H7 (cell line): ENCODE measurements at places on chromosomes 7 and 10. TPM values are rescaled to one million over a fixed set of nuclear protein-coding genes. Genes with fewer than 3 reads are reported as not detected.
A peak's percentile ranks its signal among the peaks of the same experiment; 100 is the strongest.

DNA sequence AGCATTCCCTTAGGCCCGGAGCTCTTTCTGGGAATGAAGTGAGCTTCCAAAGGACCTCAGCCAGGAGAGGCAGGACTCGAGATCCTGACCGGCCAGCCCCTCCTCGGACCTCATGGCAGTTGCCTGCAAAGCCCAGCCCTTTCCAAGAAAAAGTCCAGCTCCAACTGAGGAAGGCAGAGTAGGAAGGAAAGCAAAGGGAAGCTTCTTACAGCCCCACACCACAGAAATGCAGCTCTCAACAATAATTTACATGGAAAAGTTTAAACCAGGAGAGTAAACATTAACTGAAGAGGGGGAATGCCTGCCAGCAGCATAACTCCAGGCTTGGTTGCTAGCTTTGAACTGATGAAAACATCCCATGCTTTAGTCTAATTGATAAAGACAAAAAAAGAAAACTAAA lies 153.9 kb upstream of the PFKP start:
- no peak for DNase-seq

GRCh38 chr10:36608251-36608650 lies 517.1 kb upstream of the ANKRD30A start:
- no peak for DNase-seq

GRCh38 chr7:37732253-37732652 lies 48.7 kb downstream of the GPR141 start:
- DNase-seq, result peak; percentile 72

DNA sequence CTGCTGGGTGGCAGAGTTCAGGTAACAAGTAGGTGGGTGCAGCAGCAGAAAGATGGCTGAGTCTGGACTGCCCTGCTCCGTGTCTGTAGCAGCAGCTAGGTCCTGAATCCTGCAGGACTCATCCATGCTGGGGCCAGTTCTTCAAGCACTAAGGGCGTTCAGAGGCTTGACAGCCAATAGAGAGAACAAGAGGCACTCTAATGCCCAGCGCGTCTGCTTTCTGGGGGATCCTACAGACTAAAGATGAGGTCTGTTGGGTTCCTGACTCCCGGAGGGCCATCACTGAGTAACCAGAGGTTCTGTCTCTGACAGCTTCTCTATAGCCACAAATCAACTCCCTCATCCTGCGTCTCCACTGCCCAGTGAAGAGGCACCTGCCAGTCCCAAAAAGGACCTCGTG lies 125.5 kb downstream of the PTPN20 start:
- no peak for DNase-seq

PRKAR2B gene
- 22.9 and 29.9 TPM in 2 replicates for total RNA-seq

VPS37D gene
- total RNA-seq, result 6.0 and 6.4 TPM in 2 replicates

DNA sequence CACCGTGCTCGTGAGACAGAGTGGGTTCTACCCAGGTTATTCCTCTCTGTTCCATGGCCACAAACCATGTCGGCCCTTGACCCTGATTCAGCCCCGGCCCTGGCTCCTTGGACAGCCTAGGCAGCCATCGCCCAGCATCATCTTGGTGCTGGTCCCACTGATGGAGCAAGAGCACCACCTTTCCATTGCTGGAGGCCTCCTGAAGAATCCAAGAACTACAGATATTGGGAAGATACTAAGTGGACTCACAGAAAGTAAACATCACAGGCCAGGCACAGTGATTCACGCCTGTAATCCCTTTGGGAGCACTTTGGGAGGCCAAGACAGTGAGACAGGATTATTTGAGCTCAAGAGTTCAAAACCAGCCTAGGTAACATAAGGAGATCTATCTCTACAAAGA lies 125.1 kb downstream of the NT5C2 start:
- DNase-seq, result no peak

IL2RA gene
- total RNA-seq, result not detected in 2 replicates

TWIST1 gene
- total RNA-seq, result 0.18 and 2.3 TPM in 2 replicates

DNA sequence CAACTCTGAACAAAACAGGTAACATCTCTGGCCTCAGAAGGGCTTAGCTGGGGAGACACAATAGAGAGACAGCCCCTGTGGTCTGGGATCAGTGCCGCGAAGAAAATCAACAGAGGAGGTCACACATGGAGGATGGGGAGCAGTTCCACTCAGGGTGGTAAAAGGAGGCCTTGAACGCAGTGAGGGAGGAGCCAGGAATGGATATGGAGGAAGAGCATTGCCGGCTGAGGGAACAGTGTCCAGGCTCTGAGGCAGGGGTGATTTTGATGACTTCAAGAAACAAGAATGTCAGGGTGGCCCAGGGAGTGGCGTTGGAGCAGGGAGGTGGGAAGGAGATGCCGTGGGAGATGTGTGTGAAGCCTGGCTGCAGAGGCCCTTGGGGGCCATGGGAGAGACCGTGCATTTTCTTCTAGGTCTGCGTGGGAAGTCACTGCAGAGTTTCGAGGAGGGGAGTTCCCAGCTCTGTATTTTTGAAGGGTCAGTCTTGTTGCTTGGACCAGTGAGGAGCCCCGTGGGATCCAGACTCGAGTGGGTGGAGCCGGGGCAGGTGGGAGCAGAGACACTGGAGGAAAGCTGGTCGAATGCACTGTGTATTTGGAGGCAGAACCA lies 35.7 kb upstream of the SH2D4B start:
- no peak for DNase-seq

DNA sequence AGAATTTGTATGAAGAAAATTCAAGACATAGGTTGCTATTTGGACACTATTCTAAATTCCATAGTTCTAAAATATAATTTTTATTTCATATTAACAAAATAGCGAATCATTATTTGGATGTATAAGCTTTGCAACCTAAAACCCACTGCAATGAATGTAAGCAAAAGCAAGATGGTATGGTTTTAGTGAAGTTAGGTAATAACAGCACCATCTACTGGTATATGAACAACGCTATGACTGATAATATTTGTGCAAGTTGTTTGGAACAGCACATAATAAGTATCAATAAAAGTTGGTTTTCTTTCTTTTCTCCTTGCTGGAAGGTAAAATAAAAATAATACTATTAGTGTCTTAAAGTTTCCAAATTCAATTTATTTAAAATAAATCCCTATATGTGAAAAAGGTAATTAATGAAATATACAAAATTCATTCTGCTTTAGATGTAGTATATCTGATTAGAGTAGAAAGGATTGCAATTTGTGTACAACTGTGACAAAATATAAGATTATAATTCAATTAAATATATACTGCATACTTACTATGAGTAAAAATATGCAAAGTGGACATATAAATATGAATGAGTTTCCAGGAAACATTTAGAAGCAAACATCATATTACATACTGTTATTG lies 79.0 kb upstream of the LSM8 start:
- DNase-seq, result no peak

CUBN gene
- total RNA-seq, result 0.10 and 0.11 TPM in 2 replicates

WEE2 gene
- total RNA-seq, result 0.76 TPM in 1 of 2 replicates, not detected in the other

DNA sequence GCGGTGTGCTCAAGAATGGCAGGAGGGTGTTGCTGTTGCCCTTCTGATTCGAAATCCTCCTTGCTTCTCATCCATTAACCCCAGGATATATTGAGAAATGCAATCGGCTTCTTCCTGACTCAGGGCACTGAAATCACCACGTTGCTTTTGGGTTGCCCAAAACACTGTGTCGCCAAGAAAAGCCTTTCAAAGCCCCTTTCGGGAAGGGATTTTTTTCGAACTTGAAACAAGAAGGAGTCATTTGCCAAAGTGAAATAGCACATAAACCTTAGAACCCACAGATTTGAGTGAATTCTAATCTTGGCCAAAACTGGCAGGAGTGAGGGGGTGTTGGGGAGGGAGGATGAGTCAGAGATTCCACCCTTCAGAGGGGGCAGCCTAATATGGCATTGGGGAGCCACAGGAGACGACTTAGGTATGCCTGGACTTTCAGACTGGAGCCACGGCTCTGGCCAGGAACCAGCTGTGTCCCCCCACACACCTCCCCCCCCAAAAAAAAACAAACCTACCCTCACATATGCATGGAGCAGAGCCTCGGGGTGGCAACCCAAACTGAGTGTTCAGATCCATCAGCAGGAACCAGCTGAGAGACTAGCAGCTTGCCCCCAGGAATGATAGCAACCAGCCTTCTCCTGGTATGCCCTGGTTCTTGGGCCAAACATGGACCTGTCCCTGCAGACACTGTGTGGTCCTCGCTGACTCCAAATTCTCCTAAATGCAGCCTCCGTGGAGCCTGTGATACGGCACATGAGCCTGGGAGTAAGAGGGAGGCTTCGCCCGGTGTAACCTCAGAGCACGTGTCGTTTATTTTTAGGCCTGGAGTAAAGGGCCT lies 138.4 kb downstream of the FGFR2 start:
- peak; percentile 59 for DNase-seq

DNA sequence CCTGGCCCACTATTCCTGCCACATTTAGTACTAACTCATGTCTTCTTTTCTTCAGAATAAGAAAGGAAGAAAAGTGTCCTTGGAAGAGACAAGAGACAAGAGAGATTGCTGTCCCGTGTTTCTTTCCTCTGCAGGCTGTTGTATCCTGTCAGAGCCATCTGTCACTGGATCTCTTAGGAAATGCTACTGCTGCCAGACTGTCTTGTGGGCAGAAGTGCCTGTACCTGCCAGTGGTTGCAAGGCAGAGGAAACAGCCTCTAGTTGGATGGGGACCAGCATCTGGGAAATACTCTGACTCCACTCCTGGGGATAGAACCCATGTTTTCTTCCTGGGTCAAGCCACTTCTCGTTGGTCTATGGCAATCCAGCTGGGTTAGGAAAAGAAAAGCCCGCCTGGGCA lies 16.7 kb upstream of the MAP3K8 start:
- no peak for DNase-seq

SRRM3 gene
- 7.0 and 7.6 TPM in 2 replicates for total RNA-seq

- DNase-seq, result no peak
These were observed 115.4 kb downstream of the CABCOCO1 start for GRCh38 chr10:61778137-61778536.

- DNase-seq, result no peak
These were observed 136.2 kb upstream of the RET start for GRCh38 chr10:42940487-42941294.

PLAC9 gene
- total RNA-seq, result 4.9 and 5.1 TPM in 2 replicates

- DNase-seq, result peak; percentile 32
These were observed 64.8 kb upstream of the DNAJB6 start for GRCh38 chr7:157271991-157272324.

DNA sequence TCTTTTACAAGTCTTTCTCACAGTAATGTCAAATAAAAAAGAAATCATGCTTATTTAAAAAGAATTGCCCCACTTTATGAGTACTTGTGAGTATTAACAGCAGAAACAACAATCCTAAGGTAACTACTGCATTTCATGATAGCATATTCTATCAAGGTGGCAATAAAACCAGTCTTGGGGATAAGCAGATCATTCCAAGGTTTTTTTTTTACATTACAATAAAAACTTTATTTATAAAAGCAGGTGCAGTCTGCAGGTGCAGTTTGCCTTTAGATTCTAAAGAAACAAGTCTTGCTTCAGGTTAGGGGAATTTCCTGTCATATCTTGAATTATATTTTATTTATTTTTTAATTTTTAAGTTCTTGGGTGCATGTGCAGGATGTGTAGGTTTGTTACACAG lies 10.7 kb upstream of the ANK3 start:
- no peak for DNase-seq

DNA sequence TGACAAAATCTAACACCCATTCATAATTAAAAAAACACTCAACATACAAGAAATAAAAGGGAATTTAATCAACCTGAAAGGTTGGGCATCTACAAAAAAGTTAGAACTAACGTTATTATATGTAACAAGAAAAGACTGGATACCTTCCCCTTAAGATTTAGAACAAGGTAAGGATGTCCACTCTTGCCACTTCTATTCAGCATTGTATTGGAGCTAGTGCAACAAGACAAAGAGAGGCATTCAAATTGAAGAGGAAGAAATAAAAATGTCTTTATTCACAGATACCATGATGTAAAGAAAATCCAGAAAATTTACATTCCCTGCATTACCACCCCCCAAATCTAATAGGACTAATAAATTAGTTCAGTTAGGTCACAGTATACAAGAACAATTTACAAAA lies 18.3 kb downstream of the FAM149B1 start:
- no peak for DNase-seq

- DNase-seq, result no peak
These were observed 81.7 kb upstream of the NFE2L3 start for GRCh38 chr7:26070290-26070689.

GRCh38 chr10:126222736-126223511 lies 165.4 kb downstream of the ADAM12 start:
- DNase-seq, result no peak

DNA sequence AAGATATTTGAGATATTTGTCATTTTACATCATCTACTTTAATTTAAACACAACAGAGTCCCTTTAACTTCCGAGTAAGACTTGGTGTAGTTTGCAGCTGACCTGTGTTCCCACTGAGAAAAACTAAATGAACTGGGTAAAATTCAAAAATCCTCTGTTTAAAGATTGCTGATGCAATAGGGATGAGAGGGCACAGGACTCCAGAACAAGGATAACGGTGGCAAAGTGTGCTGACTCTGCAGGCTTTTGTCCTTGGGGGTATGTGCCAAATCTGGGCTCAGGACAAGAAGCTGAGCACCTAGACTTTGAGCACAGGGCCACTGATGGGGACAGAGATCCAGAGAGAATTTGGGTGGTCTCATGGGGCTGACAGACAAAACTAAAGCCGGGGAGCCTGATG lies 156.8 kb downstream of the CCDC71L start:
- no peak for DNase-seq

TCAF2 gene
- total RNA-seq, result 0.07 and 0.10 TPM in 2 replicates

CTAGE8 gene
- total RNA-seq, result not detected in 2 replicates

DNA sequence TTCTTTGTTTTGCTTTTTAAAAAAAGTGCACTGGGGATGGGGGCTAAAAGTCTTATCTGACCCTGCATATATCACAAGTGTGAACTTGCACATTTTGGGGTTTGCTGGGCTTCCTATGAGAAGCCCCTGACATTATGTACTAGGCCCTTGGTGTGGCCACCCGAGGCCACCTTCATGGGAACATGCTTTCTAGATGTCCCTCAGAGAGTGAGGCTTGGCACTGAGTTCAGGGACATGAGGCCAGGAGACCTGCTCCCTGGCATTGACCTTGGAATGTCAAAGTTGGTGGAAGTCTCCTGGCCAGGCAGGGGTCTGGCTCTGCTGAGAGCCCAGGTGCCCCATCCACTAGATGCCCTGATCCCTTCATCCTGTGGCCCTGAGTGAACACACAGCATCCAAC lies 536.2 kb downstream of the TCERG1L start:
- DNase-seq, result no peak

STMP1 gene
- total RNA-seq, result 11.8 and 14.4 TPM in 2 replicates

DNA sequence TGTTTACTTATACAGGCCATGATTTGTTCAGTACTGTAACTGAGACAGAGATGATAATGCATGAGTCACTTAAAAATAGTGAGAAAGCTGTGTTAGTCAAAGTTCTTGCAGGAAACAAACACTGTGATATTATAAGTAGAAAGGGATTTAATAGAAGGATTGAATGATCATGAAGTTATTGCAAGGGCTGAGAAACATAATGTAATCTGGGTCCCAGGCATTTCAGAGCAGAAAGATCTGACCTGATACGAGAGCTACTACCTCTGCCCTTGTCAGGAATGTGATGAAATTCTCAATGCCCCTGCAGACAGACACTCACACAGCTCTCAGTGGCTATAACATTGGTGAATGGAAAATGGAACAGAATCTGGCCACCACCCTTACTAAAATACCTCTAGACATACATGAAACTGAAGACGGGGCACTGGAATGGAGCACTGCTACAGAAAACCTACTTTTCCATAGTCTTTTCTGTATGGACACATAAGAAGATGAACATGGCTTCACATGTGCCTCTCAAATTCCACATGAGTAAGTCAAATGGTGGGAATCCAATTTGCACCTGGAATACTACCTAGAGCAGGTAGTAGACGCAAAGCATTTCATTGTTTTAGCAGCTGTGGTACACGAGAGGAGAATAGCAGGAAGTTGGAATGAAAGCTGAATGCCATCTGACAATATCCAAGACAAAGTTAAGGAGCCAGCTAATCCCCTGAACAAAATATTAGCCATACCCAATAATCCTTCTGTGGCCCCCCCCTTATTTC lies 19.1 kb upstream of the VWDE start:
- no peak for DNase-seq
